ENCODE measurements at places on chromosomes 3 and 15. TPM values are rescaled to one million over a fixed set of nuclear protein-coding genes. Genes with fewer than 3 reads are reported as not detected.

Gene XCR1
- not detected for total RNA-seq

Gene MED12L
- 0.35 TPM for total RNA-seq

Gene QRICH1
- total RNA-seq, result 177 TPM

Gene IL5RA
- 0.33 TPM for total RNA-seq

Gene TMIE
- 3.1 TPM for total RNA-seq

Gene PLA1A
- total RNA-seq, result not detected

Gene PARP6
- total RNA-seq, result 111 TPM

Gene PRSS50
- not detected for total RNA-seq

Gene HTR3E
- total RNA-seq, result not detected

Gene CPNE9
- 0.64 TPM for total RNA-seq

Gene RPSA
- total RNA-seq, result 1,582 TPM

Gene BFSP2
- not detected for total RNA-seq

All from CD4-positive, alpha-beta memory T cell (primary cell).